ENCODE measurements at places on chromosomes 1 and 21. TPM values are rescaled to one million over a fixed set of nuclear protein-coding genes. Genes with fewer than 3 reads are reported as not detected.

SPAG17 gene
- not detected for total RNA-seq

KDF1 gene
- total RNA-seq: 0.59 TPM

MPZ gene
- 6.6 TPM for total RNA-seq

TMIGD3 gene
- total RNA-seq: not detected

TESK2 gene
- total RNA-seq: 11.7 TPM

RAB3B gene
- 0.02 TPM for total RNA-seq

FCRL6 gene
- total RNA-seq: not detected

SWT1 gene
- 4.9 TPM for total RNA-seq

SRSF4 gene
- total RNA-seq: 80.3 TPM

JAM2 gene
- total RNA-seq: 2.1 TPM

DNA sequence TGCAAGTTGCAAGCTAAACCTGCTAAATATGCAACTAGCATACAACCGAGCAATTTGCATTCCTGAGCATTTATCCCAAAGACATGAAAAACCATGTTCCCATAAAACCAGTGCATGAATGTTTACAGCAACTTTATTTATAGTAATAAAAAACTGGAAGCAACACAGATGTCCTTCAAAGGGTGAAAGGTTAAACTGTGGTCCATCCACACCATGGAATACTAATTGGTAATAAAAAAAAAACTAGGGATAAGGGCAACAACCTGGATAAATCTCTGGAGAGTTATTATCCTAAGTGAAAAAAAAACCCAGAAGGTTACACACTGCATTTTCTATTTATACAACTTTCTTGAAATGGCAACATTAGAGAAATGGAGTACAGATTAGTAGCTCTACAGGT lies 474.1 kb downstream of the SMYD3 start:
- DNase-seq: no peak

DNA sequence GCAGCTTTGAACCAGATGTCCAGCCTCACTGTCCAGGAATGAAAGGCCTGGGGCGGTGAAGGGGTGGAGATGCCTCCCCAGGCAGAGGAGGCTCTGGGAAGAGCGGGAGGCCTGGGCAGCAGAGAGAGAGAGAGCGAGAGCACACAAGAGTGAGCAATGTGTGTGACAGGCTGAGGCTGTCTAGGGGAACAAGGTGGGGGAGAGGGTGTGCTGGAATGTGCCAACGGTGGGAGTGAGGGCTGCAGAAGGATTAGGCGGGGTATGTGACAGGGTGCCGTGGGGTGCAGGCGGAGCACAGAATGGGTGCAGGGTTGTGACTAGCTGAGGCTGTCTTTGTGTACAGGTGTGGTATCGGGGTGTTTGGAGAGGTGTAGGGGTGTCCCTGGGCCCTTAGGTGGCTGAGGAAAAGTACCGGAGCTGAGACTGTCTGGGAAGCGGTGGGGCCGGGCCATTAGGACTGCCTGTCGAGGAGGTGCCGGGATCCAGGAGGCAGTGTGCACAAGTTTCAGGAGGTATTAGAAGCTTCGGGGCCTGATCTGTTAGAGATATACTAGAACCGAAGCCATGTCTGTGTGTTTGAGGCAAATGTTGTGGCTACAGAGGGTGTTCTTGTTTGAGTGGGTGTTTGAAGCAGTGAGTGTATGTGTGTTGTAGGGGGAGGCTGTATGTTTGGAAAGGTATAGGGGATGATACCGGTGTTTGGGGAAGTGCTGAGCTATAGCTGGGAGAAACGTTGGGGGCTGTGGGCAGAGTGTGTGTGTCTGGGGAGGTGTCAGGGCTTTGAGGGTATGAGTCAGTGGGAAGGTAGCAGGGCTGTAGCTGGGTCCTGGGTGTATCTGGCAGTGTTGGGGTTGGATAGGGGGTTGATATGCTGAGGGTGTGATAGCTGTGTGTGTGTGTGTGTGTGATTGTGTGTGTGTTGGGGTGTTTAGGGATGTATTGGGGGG lies 9.1 kb downstream of the AHDC1 start:
- no peak for DNase-seq

GRCh38 chr1:179876300-179876715 lies 1.3 kb downstream of the TOR1AIP2 start:
- no peak for DNase-seq

DNA sequence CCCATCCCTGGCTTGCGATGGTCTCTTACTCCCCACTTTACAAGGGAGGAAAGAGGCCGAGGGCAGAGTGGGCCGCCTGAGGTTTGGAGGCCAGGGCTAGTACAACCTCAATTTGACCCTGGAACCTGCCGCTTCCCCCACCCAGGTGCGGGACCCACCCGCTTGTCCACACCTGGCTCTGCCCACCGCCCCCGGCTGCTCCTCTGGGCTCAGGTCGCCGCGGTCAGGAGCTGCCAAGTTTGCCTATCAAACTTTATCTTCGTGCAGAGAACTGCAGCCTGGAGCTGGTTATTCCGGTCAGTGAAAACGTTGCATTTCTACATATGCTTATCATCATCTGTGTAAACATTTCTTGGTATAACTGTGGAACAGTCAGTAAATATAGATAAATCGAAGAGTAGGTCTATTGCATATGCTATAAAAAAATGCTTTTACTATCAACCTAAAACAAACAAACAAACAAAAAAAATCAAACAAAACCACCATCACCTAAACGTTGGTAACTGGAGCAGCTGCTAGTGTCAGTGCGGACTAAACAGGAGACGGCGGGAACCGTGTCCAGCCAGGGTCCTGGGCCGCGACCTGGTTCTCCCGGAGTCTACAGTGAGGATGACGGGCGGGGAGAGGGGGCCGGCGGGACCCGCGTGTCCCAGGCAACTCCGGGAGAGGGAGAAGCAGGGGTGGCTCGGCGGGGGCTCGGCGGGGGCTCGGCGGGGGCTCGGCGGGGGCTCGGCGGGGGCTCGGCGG lies 906 bp upstream of the ADARB1 start:
- DNase-seq: no peak

DNA sequence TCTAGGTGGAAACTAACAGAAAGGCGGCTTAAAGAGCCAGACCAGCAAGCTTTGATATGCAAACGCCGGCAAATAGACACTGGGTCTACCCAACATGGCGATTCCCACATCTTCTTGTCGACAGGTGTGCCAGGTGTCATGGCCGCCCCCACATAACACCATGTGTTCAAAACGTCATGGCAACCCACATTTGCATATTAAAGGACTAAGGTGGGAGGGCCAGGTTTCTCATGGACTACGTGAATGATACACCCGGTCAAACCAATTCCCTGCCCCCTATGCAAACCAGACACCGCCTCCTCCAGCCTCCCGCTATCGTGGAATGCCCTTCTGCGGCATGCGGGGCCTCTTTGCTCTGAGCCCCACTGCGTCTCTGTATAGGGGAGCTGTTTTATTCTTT lies 41.3 kb downstream of the ICOSLG start:
- DNase-seq: no peak

DNA sequence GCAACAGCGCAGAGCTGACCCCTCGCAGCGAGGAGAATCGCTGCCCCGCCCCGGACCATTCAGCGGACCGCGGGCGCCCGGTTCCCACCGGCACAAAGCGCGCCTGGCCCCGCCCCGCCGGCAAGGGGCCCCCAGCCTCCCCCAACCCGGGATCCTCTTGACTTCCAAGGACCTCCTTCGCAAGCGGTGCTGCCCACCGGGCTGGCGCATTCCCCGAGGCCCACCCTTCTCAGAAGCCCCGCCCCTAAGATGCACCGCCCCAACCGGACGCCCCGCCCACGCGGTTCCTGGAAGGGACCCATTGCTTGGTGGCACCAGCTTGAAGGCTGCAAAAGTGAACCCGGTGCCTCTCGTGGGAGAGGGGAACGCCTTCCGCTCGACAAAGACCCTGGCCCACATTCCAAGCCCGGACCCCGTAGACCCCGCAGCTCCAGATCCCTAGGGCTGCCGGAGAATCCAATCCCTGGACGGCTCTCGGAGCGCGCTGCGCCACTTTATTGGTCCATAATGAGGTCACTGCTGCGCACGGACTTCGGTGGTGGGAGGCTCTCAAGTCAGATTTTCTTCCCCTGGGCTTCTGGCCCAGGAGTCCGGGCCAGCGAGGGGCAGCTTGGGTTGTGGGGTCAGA lies 2.0 kb downstream of the HES3 start:
- no peak for DNase-seq

DNA sequence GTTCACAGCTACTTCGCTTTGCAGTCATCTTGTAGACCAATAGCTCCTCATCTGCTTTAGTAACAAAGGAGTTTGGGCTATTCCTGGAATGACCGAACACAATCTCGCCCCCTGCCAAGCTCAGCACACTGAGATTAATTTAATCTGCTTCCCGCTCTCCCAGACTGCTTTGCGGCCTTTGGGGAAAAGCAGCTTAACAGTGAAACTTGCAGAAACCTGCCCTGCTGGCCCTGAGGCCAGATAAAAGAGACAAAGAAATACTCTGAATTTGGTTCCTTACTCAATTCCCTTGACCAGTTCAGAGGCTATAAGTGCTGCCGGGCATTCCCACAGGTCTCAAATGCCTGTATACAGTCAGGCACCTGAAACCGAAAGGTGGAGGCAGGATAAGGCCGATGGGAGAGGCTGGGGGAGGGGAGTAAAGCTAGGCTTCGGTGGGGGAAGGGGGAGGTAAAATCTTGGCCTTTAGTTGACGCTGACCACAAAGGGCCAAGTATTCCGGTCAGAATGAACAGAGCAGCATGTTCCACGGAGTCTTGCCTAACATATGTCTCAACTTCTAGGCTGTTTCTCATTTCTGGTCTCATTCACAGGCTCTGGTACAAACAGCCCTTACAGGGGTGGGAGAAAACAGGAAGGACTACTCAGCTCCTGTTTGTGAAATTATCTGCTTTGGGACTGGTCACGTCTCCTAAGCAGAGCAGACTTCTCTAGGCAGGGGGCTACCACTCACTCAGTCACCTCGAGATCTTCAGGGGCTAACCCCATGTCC lies 17.7 kb upstream of the A3GALT2 start:
- DNase-seq: no peak

DNA sequence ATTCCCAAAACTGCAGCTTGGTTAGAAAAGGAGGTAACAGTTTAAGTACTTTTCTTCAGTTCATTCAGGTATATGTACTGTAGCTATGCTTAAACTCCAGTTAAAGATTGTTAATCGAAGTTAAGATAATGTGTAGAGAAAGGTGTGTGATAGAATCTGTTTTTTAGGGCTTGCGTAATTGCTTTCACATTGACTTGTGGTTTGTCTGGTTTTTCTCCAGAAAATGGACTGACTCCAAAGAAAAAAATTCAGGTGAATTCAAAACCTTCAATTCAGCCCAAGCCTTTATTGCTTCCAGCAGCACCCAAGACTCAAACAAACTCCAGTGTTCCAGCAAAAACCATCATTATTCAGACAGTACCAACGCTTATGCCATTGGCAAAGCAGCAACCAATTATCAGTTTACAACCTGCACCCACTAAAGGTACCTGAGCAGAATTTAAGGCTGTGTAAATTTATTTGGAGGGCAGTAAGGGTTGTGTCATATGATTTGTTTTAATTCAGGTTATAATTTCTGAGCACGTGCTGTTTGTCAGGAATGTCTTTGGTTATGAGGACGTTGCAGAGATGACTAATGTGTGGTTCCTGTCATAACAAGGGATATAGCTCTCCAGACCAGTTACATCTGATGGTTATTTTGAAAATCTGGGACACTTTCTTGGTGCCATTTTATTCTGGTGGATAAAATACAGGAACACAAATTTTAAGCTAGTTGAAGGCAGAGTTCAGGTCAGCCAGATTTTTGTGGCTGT lies 26.0 kb downstream of the ATF6 start:
- DNase-seq: no peak

GRCh38 chr1:3312898-3313575 lies 141.4 kb upstream of the ARHGEF16 start:
- no peak for DNase-seq

- DNase-seq: no peak
Measured at GRCh38 chr1:234897390-234897749, 231.3 kb downstream of the TOMM20 start.

- DNase-seq: no peak
Measured at GRCh38 chr1:54546651-54547401, 1.2 kb upstream of the ACOT11 start.

- DNase-seq: no peak
Measured at GRCh38 chr1:44151332-44151731, 9.9 kb upstream of the KLF18 start.

DNA sequence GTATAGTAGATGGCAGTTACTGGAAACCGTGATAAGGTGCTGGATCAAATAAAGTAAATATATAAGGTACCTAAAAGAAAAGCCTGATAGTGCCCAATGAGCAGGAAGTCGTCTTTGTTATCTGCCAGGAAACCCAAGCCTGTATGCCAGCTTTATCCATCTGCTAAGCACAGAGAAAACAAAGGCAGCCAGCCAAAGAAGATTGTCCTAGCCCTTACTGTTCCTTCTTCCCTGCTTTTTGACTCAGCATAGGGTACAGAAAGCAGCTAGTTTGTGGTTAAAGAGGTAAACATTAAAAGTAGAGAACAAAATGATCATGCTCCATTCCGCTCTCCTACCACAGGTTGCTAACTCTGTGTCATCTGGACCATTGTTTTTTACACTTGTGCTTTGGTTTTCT lies 10.1 kb downstream of the KRTAP22-2 start:
- DNase-seq: no peak

DNA sequence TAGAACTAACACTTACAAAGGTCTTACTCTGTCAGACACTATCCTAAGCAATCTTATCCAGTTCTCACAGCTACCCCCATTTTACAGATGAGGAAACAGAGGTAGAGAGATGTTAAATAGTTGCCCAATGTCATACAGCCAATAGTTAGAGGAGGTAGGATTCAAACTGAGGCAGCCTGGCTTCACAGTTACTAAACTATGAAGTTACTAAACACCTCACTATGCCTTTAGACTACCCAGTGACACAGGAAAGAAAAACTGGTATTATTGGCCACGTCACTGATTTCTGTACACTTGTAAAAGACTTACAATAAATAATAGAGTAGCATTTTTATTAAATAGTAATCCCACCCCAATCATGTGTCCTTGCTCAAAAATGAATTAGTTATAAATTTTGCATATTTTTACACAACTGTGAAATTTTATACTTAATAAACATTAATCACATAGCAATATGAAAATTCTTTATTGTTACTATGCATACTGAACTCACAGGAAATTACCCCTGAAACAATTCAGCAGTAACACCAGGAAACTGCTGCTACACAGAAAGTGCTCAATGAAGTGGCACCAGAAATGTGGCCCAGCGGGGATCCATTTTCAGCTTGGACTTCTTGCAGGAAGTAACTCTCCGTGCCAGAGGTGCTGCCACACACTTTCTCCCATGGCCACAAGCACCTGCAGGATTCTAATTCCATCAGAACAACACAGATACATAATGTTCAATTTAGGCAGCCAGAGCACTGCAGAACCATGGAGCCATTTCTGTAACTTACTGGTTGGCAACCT lies 69.4 kb downstream of the VAV3 start:
- peak; percentile 28 for DNase-seq

DNA sequence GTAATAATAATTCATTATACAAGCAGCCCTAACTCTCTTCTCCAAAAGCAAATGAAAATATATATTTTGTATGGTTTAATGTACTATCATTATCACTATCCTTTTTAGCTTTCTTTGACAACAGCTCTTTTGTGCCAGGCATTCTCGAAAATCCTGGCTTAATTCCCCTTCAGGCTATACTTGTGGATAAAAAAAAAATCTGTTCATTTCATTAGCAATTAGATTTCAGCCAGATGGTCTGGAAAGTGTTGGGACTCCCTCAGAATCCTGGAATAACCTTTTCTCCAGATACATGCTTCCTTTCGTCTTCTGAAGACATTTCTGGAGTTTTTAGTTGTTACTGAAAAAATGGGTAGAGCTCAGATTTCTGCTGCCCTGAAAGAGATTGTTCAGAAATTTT lies 83.4 kb upstream of the PLPPR4 start:
- no peak for DNase-seq

All from activated B cell treated with CpG ODN at 0.5 μM for 24 hours (primary cell).